Activated T-helper 1 cell treated with Interleukin-2 at 50 U/mL for 16 hours (primary cell): ENCODE measurements at places on chromosomes 3 and 15.
A peak's percentile ranks its signal among the peaks of the same experiment; 100 is the strongest.

DNA sequence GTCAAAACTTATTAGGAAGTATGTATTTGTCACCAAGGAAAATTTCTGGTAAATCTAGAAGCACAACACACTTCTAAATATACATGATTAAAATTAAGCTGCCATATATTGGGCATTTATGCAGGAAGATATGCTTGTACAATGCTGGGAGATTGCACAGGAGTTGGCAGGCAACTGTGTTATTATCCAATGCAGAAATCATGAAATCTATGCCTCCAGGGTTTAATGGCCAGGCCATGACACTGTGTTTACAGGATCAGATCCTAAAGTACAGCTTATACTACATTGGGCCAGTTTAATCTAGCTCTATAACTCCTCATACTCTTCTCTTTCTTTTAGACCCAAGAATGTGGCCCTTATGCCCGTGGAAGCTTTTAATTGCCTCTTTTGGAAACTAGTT lies 391.4 kb upstream of the DPH6 start:
- no peak for DNase-seq

GRCh38 chr3:14290631-14291385 lies 111.6 kb upstream of the SLC6A6 start:
- no peak for DNase-seq

DNA sequence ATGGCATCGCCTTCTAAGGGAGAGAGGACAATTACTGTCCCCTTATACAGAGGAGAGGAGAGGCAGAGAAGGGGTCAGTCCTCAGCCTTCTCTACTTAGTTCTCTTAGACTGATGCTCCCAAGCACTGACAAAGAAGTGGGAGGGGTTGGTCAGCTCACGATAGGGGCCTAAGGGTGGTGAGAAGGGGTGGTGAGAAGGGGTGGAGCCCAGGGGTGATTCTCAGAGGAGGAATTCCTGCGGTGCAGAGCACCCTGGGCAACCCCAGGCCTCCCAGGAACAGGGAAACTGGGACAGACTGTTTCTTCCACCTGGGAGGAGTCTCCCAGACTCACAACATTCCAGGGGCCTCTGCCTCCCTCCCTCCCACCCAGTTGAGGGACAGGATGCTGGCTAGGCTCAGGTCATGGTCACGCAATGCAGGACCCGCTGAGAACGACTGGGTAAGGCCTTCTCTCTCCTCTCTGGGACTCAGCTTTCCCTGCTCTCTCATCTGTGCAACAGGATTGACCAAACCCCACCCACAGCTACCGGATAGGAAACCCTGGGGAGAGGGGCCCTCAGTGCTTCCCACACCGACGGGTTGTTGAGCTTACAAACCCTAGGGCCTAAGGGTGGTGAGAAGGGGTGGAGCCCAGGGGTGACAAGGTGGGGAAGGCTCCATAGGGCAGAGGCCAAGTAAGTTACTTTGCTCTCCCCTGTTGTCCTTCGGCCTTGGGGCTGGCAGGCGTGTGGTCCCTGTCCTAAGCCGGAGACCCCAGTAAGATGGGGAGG lies 1.5 kb downstream of the TPRA1 start:
- no peak for DNase-seq

GRCh38 chr15:40137303-40138200 lies 23.3 kb upstream of the BUB1B start:
- no peak for DNase-seq

- DNase-seq = no peak
These were observed 52.8 kb downstream of the PLXNA1 start for GRCh38 chr3:127035677-127036076.

GRCh38 chr3:161349529-161350312 lies 21.6 kb downstream of the SPTSSB start:
- DNase-seq = peak; percentile 3

DNA sequence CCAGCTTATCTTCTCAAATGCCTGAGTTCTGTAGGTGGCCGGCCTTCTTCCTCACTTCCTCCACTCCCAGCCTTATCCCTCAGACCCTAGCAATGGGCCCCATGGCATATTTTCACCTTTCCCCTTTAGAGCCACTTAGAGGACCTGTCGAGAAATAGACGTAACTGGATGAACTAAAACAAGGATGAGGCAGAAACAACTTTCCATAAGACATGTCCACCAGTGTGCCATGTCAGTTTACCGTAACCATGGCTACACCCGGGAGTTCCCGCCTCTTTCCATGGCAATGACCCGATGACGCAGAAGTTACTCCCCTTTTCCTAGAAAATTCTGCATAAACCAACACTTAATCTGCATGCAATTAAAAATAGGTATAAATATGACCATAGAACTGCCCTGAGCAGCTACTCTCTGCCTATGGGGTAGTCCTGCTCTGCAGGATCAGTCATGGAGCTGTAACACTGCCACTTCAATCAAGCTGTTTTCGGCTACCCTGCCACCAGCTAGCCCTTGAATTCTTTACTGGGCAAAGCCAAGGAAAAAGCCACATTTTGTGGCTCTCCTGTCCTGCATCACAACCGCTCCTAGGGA lies 55.1 kb upstream of the ZBTB38 start:
- DNase-seq = no peak

GRCh38 chr3:195075199-195075940 lies 195.6 kb downstream of the XXYLT1 start:
- no peak for DNase-seq

DNA sequence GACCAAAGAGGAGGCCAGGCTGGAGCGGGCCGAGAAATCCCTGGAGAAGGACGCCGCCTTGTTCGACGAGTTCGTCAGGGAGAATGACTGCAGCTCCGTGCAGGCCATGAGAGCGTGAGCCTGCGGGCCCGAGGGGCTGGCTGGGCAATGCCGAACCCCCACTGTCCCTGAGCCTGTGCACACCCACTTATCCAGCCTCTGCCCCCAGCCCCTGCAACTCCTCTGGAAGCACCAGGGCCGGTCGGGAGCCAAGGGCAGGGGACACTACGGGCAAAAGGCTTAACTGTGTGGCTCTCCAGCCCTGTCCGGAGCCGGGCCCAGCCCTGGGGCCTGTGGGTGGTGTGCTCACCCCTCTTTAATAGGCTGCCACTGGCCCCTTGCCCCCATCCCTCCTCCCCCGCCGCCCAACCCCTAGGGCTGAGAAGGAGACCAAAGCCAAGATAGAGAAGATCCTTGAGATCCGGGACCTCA lies 24.0 kb downstream of the CFAP100 start:
- DNase-seq = no peak

GRCh38 chr15:36323615-36324014 lies 255.8 kb upstream of the CDIN1 start:
- no peak for DNase-seq

GRCh38 chr15:64930778-64931371 lies 19.2 kb downstream of the ANKDD1A start:
- DNase-seq = no peak

- DNase-seq = no peak
These were observed 83.8 kb downstream of the MRPL46 start for GRCh38 chr15:88383354-88383753.

- DNase-seq = no peak
These were observed 246.5 kb upstream of the LRRN1 start for GRCh38 chr3:3552761-3553160.
